Activated naive CD4-positive, alpha-beta T cell treated with anti-CD3 and anti-CD28 coated beads, Interleukin-2, amount 50 U/mL, for 72 hours (primary cell): ENCODE measurements at places on chromosomes 6 and 20. TPM values are rescaled to one million over a fixed set of nuclear protein-coding genes. Genes with fewer than 3 reads are reported as not detected.

DNA sequence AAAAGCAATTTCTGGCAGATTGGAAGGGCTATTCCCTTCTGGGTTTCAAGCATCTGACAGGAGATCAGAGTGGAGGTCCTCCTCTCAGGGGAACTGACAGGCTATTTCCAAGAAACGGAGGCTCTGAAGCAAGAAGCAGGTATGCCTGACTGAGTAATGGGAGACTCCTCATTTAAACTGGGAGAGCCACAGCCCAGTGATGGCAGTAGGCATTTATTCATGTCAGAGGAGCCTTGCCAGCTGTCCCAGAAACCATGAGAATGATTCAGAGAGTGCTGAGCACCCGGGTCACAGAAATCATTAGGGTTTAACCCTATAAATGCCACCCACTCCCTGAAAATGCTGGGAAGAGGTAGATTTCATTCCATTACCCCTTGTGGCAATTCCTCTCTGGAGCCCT lies 247.5 kb upstream of the RNF217 start:
- DNase-seq, result no peak

DNA sequence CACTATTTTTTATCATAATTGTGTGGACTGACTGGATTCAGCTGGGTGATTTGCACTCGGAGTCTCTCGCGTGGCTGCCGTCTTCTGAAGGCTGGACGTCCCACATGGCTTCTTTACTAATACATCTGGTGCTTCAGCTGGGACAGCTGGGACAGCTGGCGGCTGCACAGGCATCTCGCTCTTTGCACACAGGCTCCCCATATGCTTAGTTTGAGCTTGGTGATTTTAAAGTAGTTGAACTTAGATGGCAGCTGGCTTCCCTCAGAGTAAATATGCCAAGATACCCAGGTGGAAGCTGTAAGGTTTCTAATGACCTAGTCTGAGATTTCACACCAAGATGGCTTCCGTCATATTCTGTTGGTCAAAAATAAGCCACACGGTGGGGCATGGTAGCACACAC lies 38.7 kb upstream of the PPP1R3G start:
- DNase-seq, result no peak

GRCh38 chr6:43950051-43950605 lies 177.1 kb downstream of the MRPL14 start:
- DNase-seq, result no peak

DNA sequence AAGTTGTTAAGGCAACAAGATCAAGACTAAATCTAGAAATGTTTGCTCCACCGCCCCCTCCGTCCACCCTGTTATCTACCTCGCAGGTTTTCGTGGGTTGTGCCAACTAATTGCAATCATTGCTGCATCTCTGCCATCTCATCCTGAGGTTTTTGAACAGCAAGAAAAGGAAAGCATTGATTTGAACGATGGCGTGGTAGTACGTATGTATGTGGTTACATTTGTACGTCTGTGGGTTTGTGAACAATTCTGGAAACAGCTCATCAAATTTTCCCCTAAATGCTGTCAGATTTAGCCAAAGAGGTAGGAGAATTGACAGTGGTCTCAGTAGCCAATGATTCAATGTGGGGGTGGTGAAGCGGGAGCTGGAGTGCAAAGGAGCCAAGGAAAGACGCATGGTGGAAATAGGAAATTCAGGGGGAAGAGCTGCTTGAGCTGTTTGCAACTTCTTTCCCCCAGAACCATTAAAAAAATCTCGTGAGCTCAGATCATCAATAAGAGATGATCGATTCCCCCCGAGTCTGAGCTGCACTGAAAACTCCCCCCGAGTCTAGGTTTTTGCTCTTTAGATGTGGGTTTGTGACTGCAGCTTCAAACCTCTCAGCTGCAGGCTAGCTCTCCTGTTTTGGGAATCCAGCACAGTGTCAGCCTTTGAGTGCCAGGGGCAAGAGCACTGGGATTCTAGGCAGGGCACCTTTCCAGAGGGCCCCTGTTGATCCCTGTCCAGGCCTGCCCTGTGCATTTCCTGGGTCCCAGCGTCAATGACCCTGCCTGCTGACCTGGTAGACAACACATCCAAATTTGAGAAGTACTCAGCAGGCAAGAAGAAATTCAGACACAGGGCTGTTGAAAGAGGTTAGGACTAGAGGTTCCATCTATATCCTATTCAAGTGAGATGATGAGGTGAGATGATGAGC lies 72.6 kb upstream of the LY86 start:
- DNase-seq, result peak; percentile 65

DNA sequence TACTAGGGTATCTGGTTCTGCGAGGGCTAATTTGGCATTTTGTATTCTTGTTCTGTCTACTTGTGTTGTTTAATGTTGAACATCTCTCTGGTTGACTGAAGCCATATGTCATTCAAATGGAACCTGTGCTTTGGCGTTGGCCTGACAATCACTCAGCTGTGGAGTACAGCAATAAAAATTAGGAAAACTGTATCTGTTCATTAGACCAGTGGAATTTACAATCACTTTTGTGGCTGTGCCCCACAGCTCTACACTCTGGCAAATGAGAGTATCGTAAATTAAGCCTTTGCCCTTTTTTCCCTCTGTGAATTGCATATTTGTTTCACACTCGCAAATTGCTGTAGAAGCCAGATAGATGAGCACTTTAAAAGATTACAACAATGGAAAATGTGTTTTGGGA lies 102.0 kb downstream of the ARID1B start:
- DNase-seq, result no peak

GRCh38 chr6:116263353-116263752 lies 9.5 kb upstream of the TSPYL4 start:
- no peak for DNase-seq

- no peak for DNase-seq
Observed at GRCh38 chr6:111676383-111676782, 70.7 kb upstream of the TRAF3IP2 start.

The F13A1 gene
- not detected for total RNA-seq

The UBE3D gene
- total RNA-seq, result 6.0 TPM

The SNHG17 gene
- 72.3 TPM for total RNA-seq

The SLC35B2 gene
- 23.8 TPM for total RNA-seq

The SRSF12 gene
- 0.53 TPM for total RNA-seq

The PRDM13 gene
- total RNA-seq, result not detected

The MRAP2 gene
- total RNA-seq, result not detected
